ENCODE measurements at places on chromosomes 7 and 10.

GRCh38 chr10:52637592-52637991, 135.0 kb downstream of the MBL2 start:
- no peak for DNase-seq

DNA sequence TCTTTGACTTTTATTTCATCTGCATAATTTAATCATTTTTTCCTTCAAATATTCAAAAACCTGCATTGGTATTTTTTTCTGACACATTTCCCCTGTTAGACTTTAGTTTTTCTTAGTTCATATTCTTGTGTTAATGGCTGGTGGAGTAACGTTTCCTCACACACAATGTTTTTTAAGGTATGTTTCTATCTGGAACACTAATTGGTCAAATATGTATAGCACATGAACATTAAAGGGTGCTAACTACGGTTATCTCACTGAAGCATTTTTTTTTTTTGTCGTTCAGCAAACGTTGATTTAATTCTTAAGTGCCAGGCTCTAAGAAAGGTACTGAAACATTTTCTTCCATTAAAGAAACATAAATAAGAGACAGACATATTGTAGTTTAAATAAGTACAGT, 87.7 kb downstream of the PTPRZ1 start:
- DNase-seq, result no peak

DNA sequence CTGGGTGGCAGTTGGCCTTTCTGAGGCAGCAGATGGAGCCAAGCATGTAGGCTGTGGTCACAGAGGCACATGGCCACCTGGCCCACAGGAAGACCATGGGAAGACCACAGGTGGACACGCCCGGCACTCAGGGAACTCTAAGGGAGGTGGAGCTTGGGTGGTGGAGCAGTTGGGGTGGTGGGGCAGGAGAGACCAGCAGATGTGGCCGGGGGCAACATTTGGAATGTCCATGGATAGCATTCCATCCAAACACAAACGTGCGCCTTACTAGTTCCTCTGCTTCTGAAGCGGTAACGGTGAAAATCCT, 290.9 kb downstream of the PTPRN2 start:
- no peak for DNase-seq

GRCh38 chr7:19491821-19492452, 216.9 kb downstream of the POLR1F start:
- no peak for DNase-seq

DNA sequence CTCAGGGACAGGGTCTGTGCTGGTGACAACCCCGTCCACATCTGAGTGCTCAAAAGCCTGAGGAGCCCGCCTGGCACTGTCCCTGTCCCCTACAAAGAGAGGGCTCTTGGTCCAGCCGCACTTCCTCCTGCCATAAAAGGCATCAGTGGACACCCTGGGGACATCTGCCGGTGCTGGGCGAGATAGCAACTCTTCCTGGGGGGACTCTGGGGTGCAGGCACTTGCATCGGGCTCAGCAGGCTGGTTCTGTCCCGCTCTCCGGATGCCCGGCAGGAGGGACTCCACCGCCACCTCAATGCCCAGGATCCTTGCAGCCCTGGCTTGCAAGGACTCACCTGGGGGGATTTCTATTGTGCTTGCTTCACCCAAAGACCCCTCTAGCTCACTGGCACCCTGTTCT, 32.8 kb downstream of the JCAD start:
- no peak for DNase-seq

DNA sequence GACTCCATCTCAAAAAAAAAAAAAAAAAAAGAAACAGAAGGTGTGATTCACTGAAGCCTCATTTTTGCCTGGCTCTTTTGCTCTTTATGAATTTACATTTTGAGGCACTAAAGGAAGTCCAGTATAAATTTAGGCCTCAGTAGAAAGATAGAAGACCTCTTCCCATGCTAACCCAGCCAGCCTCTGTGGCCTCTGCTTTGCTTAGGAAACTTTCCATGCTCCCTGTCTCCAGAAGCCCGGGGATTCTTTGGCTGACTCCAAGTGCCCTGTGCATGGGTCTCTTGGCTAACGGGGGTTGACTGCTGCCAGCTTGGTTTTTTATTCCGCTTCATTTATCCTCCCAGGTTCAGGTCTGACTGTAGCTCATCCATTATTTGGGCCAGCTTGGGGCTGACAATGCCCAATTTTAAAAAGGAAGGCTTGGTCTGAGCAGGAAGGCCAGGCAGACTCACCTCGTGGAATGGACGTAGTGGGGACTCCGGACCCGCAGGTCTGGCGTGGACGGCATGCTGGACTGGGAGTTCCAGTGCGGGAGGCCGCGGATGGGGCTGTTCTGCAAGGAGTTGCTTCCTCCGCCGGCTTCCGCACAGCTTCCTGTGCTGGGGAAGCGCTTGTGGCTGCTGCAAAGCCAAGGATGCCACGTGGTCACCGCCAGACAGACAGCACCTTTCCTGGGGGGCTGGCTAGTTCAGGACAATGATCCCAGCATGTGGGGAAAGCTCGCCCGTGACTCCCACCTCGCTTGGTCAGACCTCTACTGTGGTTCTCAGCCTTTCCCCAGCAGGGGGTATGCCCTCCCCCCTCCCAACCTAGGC, 72.3 kb downstream of the PRPF18 start:
- no peak for DNase-seq

- no peak for DNase-seq
Measured at GRCh38 chr10:43955978-43956377, 307.3 kb upstream of the ZNF32 start.

- DNase-seq, result peak; percentile 77
Measured at GRCh38 chr10:131726076-131726880, 174.5 kb upstream of the PPP2R2D start.

DNA sequence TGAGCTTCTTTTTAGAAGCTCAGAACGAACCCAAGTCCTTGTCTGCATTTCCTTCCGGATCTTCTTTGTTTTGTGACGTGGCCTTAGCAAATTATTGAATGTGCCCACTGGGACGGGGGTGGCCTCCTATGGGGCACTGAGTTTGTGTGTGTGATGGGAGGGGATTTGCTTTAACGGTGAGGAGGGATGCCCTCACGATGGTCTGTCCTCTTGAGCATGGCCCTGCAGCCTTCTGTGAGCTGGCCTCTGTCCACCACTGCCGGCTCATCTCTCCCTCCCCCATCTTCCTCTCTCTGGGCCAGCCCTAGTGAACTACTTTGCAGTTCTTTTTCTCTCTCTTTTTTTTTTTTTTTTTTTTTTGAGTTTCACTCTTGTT, 62.9 kb upstream of the MKRN1 start:
- no peak for DNase-seq

GRCh38 chr7:128123291-128124037, 92.2 kb upstream of the LRRC4 start:
- DNase-seq, result no peak

- DNase-seq, result no peak
Measured at GRCh38 chr7:87480386-87480785, 4.9 kb upstream of the ABCB4 start.

DNA sequence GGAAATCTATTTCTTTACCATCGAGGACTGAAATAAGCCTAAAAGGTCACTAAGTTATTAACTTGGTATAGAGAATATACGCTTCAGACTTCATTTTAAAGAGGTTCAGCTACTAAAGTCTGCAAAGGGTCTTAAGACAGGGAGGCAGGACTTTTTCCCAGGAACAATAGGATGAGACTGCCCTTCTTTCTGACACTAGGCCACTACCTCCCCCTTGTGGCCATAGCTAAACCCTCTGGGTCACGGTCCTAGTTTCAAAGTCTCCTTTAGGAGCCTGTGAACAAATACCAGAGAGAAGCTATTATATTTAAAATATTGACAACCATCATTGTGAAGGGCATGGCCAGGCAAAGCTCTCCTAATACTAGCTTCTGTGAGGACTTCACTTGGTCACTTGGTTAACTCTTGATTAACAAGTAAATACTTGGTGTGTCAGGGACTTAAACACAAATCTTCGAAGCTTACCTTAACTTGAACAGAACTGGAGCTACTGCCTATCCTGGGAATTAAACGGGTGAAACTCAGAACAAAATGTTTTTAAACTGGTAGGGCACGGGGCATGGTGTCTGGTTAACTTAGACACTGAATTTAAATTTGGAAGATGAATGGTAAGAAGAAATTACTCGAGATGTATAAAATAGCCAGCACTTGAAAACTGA, 75.6 kb downstream of the CCDC6 start:
- DNase-seq, result peak; percentile 13

DNA sequence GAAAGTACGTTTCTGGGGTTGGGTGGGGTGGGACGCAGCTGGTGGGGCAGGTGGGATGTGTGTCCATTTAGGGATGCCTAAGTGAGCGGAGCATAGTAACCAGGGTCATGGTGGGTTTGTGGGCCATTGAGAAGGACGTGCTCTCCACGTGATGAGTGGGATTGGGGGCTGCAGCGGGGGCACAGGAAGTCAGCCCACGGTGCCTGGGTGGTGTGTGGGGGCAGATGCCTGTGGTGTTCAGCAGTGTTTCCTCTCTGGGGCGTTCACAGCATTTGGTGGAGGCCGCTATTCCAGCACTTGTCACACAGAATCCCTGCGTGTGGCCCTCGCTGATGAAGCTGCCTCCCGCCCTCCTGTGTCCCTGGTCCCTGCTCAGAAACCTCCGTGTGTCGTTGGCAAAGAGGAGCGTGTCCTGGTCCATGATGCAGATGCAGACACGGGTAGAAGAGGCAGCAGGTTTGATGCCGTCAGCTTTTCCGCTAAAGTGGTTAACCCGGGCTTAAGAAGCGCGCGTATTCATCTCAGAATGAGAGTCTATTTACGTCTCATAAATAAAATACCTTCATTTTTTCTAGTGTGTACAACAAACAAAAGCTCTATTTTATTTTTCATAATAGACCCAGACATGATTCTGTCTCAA, 274.2 kb downstream of the ADARB2 start:
- DNase-seq, result no peak

- no peak for DNase-seq
Measured at GRCh38 chr7:55435466-55435865, 70.3 kb downstream of the LANCL2 start.

DNA sequence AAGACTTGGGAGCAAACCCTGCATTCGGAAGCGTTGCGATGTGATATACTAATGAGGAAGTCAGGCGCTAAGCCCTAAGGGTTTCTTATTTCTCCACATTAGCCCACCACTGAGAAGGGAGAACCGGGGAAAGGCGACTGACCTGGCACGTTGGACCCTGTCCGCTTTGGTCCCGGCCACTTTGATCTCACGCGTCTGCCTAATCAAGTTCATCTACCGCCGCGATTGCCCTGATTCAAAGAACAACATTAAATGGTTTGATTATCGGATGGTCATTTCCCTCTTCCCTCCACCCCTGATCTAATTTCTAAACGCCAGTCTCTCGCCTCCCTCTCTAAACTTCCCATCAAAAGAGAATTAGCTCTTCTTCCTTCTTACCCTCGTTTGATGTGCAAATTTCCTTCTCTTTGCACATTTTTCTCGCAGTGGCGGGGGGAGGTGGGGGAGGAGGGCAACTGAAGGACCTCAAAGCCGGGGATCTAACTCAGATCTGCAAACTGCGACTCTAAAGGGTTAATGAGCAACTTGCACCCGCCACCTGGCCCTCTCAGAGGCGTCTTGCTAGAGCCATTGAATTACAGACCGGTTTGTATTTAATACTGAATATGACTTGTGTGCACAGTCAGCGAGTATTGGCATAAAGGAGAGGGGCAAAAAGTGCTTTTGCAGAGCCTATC, 687 bp upstream of the DKK1 start:
- DNase-seq, result no peak

DNA sequence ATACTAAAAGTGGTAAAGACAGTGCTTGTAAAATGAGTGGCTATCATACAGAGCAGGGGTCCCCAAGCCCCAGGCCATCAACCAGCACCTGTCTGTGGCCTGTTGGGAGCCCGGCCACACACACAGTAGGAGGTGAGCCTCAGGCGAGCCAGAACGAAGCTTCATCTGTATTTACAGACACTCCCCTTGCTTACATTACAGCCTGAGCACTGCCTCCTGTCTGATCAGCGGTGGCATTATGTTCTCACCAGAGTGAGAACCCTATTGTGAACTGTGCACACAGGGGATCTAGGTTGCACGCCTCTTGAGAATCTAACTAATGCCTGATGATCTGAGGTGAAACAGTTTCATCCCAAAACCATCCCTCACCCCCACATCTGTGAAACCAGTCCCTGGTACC, 58.7 kb downstream of the ITGA8 start:
- DNase-seq, result no peak

- peak; percentile 37 for DNase-seq
Measured at GRCh38 chr7:7969306-7970236, 975 bp downstream of the GLCCI1 start.

- DNase-seq, result no peak
Measured at GRCh38 chr7:30776971-30777370, 5.8 kb downstream of the MINDY4 start.

DNA sequence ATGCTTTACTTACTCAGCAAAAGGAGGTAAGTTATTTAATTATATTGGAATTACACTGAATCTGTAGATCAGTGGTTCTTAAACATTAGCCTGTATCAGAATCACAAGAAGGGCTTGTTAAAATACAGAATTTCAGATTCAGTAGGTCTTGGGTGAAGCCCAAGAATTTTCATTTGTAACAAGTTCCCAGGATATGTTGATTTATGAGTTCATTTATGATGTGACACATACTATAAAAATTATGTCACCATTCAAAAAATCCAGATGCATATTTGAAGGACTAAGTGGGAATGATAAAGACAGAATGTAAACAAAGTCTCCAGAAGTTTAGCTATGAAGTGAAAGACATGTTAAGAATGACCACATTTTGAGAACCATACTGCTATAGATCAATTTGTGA, 52.3 kb downstream of the HECTD2 start:
- DNase-seq, result no peak

DNA sequence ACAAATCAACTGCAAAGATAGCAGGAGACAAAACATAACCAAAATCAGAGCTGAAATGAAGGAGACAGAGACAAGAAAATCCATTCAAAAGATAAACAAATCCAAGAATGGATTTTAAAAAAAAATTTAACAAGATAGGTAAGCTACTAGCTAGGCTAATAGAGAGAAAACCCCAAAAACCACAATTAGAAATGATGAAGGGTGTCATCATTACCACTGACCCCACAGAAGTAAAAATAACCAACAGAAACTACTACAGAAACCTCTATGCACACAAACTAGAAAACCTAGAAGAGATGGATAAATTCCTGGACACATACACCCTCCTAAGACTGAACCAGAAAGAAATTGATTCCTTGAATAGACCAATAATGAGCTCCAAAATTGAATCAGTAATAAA, 117.6 kb downstream of the DNAJC1 start:
- DNase-seq, result no peak

DNA sequence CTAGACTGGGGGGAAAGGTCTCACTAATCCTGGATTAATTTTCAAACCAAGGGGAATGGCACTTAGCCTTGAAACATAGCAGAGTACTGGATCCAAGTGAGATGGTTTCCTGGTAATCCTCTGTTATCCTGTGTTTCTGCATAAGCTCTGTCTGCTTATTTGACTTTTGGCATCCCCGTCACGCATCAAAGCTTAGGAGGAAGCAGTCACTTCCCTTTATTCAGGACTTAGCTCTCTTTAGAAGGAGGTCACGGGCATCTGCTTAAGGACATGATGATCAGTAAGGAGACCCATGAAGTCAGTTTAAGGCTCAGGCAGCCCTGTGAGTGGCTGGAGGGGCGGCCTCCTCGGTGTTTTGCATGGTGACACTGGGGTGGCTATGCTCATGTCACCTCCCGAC, 30.0 kb downstream of the TSPAN15 start:
- no peak for DNase-seq

GRCh38 chr7:132171130-132171576, 405.1 kb downstream of the PLXNA4 start:
- DNase-seq, result no peak

Data from NCI-H2029 (cell line).